ENCODE measurements at places on chromosomes 13 and 19. TPM values are rescaled to one million over a fixed set of nuclear protein-coding genes. Genes with fewer than 3 reads are reported as not detected.

DNA sequence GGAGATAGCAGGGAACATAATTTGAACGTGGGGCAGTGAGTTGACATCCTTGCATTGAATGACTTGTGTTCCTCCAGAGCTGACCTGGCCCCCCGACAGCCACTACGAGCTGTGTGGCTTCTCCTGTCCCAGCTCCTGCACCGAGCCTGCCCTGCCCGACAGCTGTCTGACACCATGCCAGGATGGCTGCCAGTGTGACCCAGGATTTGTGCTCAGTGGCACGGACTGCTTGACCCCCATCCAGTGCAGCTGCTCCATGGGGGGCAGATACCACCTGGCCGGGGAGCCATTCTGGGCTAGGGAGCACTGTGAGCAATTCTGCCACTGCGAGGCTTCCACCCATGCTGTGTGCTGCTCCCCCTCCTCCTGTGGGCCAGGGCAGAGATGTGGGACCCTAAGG, 29.2 kb upstream of the FXYD3 start:
- no peak for DNase-seq
- H3K36me3 ChIP-seq, result no peaks in the 10 kb centered on the region
- H3K27me3 ChIP-seq, result no peaks in the 10 kb centered on the region
- H3K4me3 ChIP-seq, result no peak overlapping the region
- H3K27ac ChIP-seq, result no peak overlapping the region

GRCh38 chr19:47762615-47763308, 15.7 kb upstream of the SELENOW start:
- no peak overlapping the region for H3K27ac ChIP-seq
- H3K27me3 ChIP-seq, result no peaks in the 10 kb centered on the region
- no peaks in the 10 kb centered on the region for H3K4me1 ChIP-seq

GRCh38 chr19:54069470-54069869, 5.8 kb upstream of the VSTM1 start:
- DNase-seq, result no peak
- H3K4me1 ChIP-seq, result no peaks in the 10 kb centered on the region
- H3K36me3 ChIP-seq, result no peaks in the 10 kb centered on the region
- no peaks in the 10 kb centered on the region for H3K27me3 ChIP-seq
- H3K27ac ChIP-seq, result no peak overlapping the region

CCDC194 gene
- not detected for polyA plus RNA-seq

DNA sequence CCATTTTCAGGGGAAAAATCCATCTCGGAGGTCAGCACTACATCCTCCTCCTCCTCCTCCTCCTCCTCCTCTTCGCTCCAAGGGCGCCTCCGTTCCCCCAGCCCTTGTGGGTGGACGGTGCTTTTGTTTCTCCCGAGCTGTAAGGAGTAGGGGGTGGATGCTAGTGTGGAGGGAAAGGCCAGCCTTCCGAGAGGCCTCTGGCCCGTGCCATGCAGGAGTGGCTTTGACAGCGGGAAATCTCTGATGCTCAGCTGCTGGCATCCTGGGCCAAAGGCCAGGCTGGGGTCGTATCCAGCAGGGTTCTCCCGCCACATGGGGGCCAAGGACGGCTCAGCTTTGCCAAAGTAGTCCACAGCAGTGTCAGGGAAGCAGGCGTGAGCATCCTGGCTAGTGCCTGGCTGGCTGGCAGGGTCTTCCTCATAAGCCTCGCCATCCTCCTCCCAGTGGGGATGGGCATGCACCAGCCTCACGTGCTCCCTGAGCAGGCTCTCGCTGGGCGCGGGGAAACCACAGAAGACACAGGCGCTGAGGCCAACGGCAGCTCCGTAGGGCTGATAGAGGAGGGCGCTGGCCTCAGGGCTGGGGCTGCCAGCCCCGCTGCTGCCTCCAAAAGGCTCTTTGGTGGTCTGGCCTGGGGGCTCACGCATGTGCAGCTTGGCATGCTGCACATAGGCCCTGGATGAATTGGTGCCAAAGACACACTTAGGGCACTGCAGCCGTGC, 10.5 kb downstream of the WIZ start:
- H3K4me3 ChIP-seq, result no peak overlapping the region
- no peak overlapping the region for H3K27ac ChIP-seq
- H3K36me3 ChIP-seq, result no peaks in the 10 kb centered on the region
- no peak for DNase-seq

GRCh38 chr19:38470788-38471480, 37.4 kb downstream of the RYR1 start:
- H3K36me3 ChIP-seq, result no peaks in the 10 kb centered on the region
- H3K4me3 ChIP-seq, result no peak overlapping the region
- no peak for DNase-seq
- H3K27me3 ChIP-seq, result no peaks in the 10 kb centered on the region
- H3K27ac ChIP-seq, result no peak overlapping the region
- no peaks in the 10 kb centered on the region for H3K4me1 ChIP-seq

ZNF568 gene
- 6.5 TPM for polyA plus RNA-seq

DNA sequence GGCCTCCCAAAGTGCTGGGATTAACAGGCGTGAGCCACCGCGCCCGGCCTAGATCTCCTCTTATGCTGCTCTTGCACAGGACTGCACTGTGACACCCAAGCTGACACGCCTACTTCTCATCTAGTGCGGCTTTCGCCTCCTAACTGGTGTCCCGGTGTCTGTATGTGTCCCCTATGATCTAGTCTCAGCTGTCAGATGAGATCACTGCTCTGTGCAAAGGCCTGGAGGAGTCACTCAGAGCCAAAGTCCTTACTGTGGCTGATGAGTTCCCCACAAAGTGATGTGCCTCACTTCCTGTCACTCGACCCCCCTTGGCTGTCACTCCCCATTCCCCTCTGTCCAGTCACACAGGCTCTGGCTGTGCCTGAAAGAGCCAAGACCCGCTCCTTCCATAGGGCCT, 2.5 kb downstream of the ZNF556 start:
- no peak overlapping the region for H3K4me3 ChIP-seq
- H3K27ac ChIP-seq, result no peak overlapping the region
- DNase-seq, result no peak
- H3K36me3 ChIP-seq, result no peaks in the 10 kb centered on the region
- no peaks in the 10 kb centered on the region for H3K27me3 ChIP-seq
- peaks cover 2% of the 10 kb centered on the region for H3K4me1 ChIP-seq

DNA sequence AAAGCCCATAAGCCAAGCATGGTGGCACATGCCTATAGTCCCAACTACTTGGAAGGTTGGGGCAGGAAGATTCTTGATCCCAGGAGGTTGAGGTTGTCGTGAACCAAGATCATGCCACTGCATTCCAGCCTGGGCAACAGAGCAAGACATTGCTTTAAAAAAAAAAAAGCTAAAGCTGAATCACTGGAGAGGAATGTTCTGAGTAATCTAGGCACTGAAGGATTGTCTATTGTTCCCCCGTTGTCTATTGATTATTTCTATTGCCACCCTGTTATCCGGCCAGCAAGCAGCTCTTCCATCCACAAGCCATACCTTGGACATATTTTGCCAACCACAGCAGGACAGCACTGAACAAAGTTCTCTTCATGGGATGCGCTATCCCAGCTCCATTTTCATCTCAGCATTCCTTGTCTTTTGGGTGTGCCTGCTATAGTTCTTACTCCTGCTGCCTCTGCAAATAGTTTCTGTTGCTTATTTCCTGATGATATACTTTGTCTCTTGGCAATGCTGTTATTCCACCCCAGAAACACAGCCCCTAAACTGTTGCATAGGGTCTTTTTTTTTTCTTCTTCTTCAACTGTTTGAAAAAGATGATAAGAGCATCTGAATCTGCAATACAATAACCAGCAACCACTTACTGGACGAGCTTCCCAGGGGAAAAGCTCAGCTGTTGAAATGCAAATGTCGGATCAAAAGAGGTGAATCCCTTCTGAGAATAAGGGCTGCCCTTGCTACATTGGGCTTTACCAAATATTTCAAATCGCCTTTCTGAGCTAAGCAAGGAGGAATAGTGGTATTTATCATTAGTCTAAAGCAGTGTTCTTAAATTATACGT, 22.2 kb upstream of the SIAH3 start:
- no peak overlapping the region for H3K4me3 ChIP-seq
- H3K4me1 ChIP-seq, result no peaks in the 10 kb centered on the region
- no peak overlapping the region for H3K27ac ChIP-seq
- no peak for DNase-seq
- no peaks in the 10 kb centered on the region for H3K36me3 ChIP-seq

FARP1 gene
- polyA plus RNA-seq, result 123 TPM

Data from kidney (tissue), 22 donors.